AG10803 (cell line): ENCODE measurements at places on chromosomes 3 and 15.

- DNase-seq = peak; percentile 25
These were observed 711 bp downstream of the XXYLT1 start for GRCh38 chr3:195270079-195270816.

DNA sequence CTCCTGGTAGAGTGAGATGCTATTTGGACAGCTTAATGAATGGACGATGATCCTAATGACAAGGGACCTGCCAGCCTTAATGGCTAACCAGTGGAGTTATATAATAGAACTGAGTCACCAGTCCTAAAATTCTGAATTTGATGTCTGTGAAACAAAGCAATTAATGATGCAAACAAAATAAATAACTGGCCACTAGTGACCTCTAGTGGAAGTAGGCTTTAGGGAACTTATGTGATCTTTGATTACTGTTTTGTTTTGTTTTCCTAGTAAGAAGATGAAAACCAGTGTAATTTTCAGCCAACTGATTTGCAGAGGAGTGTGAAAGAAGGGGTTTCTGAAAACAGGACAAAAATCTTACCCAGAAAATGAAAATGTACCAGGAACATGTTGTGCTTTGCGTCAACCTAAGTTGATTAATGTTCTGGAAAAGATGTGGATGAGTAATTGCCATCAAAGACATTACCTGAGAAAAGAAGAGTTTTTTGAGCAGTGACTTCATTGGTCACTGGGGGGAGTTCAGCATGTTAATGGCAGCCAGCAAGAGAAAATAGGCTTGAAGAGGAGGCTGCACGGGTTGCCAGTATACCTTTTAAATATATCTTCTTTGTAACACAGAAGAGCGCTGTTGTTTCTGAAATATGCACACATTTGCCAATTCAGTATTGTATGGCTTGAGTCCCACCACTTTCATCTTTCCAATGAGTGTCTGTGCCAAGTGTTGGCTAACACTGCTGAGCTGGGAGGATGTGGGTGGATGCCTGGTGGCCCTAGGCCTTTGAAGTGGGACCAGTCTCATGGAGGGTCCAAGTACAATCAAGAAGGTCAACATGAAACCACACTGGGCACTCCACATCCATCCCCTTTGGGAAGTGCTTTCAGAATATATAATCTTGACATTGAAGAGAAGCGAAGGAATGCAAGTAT is 9.3 kb downstream of the VEPH1 start:
- DNase-seq = peak; percentile 78

DNA sequence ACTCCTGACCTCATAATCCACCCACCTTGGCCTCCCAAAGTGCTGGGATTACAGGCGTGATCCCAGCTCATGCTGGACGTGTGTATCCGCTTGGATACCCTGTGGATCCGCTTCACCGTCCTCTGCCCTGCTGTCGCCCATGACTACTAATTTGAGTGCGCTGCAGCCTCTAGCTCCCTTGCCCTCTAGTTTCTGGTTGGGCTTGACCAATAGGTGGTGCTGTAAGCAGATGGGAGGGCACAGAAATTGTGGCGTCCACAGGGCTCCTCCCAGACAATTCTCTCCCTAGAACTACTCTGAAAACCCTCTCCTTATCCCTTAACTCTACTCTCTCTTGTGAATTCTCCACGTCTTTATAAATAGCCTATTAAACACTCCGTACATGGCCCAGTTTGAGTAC is 36.2 kb downstream of the ZPLD1 start:
- no peak for DNase-seq

DNA sequence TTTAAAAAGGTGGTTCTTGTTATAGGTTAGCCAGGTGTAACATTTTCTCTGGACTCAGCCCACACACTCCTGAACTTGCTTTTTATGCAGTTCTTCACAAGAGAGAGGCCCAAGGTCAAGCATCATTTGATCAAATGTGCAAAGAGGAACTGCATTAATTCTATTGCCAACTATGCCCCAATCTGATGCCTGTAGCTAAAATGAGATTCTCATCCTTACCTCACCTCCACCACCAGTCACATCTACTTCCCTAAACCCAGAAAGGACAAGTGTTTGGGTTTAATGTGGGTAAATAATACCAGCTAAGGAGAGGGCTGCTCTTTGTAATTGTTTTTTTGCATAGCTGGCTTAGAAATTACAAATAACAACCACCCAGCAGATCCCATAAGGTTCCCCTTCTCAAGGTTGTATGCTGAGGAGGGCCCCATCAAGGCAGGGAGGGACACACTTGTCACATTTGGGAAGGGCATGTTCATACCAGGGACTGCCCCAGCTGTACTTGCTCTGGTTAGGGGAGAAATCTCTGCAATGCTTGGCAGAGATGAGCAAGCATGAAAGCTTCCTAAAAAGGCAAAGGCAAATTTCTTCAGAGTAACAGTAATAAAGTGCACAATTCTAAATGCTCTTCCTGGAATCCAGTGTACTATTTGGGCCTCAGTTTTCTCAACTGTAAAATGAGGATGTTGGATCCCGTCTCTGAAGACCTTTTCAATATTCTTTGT is 76.2 kb downstream of the TGFBR2 start:
- DNase-seq = peak; percentile 53

- DNase-seq = peak; percentile 63
These were observed 226.7 kb upstream of the C2CD4B start for GRCh38 chr15:62391641-62392262.

DNA sequence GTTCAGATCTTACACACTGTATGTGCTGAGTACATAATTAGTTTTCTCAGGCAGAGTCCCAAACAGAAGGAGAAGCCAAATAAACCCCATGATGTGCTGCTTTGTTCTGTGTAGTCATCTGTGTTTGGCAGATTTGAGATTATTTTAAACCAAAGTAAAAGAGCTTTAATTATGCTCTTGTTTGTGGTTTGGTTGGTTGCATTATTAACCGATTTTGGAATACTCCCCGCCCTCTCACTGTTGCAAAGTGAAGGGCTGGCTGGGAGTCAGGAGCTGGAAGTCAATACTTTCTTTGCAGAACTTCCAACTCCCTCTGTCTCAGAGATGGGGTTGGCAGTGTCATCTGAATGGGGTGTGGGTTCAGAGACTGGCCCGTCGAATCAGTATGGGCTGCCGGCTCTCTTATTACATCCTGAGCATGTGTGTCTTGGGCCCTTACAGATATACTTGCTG is 34.4 kb downstream of the SLCO3A1 start:
- DNase-seq = peak; percentile 19

- no peak for DNase-seq
These were observed 210.7 kb downstream of the SSR3 start for GRCh38 chr3:156344215-156344614.

GRCh38 chr3:181316482-181316881 is 326.9 kb upstream of the DNAJC19 start:
- DNase-seq = no peak

GRCh38 chr15:78032671-78033070 is 44.8 kb downstream of the TBC1D2B start:
- no peak for DNase-seq

DNA sequence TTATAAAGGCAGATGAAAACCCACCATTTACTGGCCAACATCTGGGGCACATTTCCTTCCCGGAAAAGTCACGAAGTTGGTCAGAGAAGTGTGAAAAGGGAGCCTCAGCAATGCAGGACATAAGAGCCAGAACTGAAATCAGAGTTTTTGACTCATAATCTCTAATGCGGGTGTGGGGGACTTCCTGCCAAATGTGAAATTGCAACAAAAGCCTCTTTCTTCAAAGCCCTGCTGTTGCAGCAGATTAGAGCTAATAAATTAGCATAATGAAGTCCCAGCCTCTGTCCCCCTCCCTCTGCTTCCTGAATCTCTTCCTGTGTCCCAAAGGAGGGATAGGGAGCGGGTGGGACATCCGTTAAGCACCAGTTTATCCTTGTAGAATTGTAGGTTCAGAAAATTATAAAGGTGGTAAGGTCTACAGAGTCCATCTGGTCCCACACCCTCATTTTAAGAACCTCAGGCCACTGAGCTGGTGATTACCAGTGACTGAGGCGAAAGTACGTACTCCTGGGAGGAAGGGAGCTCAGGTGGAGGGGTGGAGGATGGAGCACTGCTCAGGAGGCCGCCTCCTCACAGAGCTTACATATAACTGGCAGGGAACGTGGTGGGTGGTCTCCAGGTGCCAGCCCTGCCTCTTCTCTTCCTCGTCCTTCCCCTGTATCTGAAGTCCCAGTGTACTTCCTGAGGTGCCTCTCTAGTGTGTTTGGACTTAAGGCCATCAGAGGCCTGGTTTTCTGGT is 35.0 kb downstream of the ST6GAL1 start:
- DNase-seq = no peak

DNA sequence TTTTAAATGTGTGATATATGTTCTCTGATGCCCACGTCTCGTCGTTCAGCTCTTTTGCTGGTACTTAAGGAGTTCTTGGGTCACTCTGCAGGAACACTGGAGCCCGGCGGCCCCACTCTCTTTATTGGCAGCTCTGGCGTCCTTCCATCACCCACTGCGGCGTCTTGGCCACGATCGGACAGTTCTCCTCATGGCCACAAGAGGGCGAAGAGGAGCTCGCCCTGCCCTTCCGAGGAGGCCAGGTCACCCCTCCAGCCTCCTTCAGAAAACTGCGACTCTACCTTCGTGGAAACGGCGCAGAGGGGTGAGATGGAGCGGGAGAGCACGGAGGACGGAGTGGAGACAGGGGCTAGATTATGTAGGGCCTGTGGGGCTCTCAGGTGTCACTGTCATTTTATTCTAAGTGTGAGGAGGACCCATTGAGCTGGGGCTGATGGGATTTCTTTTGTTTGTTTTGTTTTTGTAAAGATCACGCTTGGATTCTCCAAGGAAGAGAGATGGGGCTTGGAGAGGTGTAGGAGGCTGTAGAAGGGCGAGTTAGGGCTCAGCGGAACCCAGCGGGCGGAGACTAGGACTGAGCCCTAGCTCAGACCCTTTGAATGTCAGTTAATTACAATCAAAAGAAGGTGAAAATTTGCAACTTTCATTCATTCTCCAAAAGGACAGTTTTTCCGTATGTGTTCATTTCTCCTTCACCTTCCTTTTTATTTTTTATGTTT is 28.0 kb upstream of the GABRA5 start:
- peak; percentile 5 for DNase-seq

DNA sequence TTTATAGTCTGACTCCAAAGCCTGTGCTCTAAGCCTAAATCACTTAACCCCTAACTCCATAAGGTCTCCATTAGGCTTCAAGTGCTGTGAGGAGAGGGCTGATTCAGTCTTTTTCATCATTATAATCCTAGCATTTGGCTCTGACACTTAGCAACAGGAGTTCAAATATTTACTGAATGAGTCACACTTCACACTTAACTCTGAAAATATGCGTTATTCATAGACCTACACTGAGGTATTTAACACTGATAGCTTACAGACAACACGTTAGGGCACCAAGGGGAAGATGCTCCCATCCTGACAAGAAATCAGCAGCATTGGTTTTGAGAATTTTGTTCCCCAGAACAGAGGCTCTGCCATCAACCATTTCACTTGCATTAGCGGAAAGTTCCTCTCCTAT is 53.5 kb downstream of the MSL2 start:
- peak; percentile 94 for DNase-seq

DNA sequence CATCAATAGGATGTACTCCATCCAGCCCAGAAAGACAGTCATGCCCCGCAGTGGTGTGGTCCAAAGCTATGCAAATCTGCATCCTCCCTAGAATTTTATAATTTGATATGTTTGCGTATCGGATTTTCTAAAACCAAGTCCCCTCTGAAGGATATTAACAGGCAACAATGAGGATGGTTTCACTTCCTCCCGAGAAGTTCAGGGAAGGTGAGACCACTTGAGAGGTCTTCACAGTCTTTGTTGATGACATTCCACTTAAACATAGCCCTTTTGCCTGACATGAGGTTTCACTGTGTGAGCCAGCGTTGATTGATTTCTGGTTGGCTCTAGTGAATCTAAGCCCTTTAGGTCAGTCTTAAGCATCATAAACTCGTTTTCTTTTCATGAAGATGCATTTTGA is 276.1 kb downstream of the NR2F2 start:
- no peak for DNase-seq

GRCh38 chr3:133138017-133138416 is 99.8 kb downstream of the TMEM108 start:
- DNase-seq = no peak

GRCh38 chr15:54520616-54521015 is 542.4 kb downstream of the UNC13C start:
- DNase-seq = no peak
